ENCODE measurements at places on chromosomes 13 and 19. TPM values are rescaled to one million over a fixed set of nuclear protein-coding genes. Genes with fewer than 3 reads are reported as not detected.

Gene ZNF331
- total RNA-seq, result 12.3 TPM

Gene ATCAY
- not detected for total RNA-seq

Gene KCNJ14
- 0.33 TPM for total RNA-seq

Gene CEACAM20
- not detected for total RNA-seq

Gene TNFRSF19
- total RNA-seq, result 73.3 TPM

Gene OVOL3
- total RNA-seq, result not detected

Gene PDE4C
- not detected for total RNA-seq

Gene KIR3DL2
- not detected for total RNA-seq

Gene CDC42EP5
- 21.1 TPM for total RNA-seq

Gene SMIM7
- total RNA-seq, result 69.8 TPM

Gene IGFL2
- not detected for total RNA-seq

Gene NCAN
- total RNA-seq, result not detected

Gene BST2
- 95.3 TPM for total RNA-seq

Gene WDR62
- 16.3 TPM for total RNA-seq

Gene SPACA4
- total RNA-seq, result not detected

Gene ARHGEF1
- total RNA-seq, result 41.6 TPM

Gene IZUMO1
- 0.34 TPM for total RNA-seq

Gene KLK15
- not detected for total RNA-seq

Gene CPT1C
- 4.8 TPM for total RNA-seq

Gene FOSB
- total RNA-seq, result 0.34 TPM

Gene ATP4A
- total RNA-seq, result not detected

Gene SIGLEC5
- total RNA-seq, result not detected

Gene ZGLP1
- 0.36 TPM for total RNA-seq

Gene B3GNT3
- not detected for total RNA-seq

Gene MEIOSIN
- under 0.01 TPM for total RNA-seq

Gene TUBB4A
- 58.8 TPM for total RNA-seq

Gene PHLDB3
- total RNA-seq, result 8.0 TPM

Gene RCBTB1
- total RNA-seq, result 24.6 TPM

Gene GPR18
- not detected for total RNA-seq

Gene TEX29
- not detected for total RNA-seq

Gene PTPRH
- total RNA-seq, result 12.4 TPM

Gene PSG1
- total RNA-seq, result not detected

Gene B3GNT8
- 0.33 TPM for total RNA-seq

Gene PEAK3
- not detected for total RNA-seq

Gene GFY
- total RNA-seq, result not detected

Gene EHD2
- 25.8 TPM for total RNA-seq

Gene ZNF254
- total RNA-seq, result 16.7 TPM

Gene KLK12
- total RNA-seq, result not detected

Gene MEIS3
- total RNA-seq, result 29.3 TPM

Gene S1PR4
- not detected for total RNA-seq

Gene GPR183
- total RNA-seq, result under 0.01 TPM

Gene APOC4
- not detected for total RNA-seq

Gene TMEM221
- total RNA-seq, result not detected

Gene NPAS1
- 0.67 TPM for total RNA-seq

Gene R3HDM4
- 23.3 TPM for total RNA-seq

Gene LYPD3
- total RNA-seq, result 0.73 TPM

Gene ZNF837
- total RNA-seq, result 1.7 TPM

Gene CYP4F2
- total RNA-seq, result not detected

Gene MAMSTR
- 0.73 TPM for total RNA-seq

Gene ZNF835
- under 0.01 TPM for total RNA-seq

Data from melanocyte of skin (primary cell).